ENCODE measurements at places on chromosomes 12 and 14.

GRCh38 chr12:124194264-124194892, 100.5 kb upstream of the RFLNA start:
- DNase-seq, result no peak

DNA sequence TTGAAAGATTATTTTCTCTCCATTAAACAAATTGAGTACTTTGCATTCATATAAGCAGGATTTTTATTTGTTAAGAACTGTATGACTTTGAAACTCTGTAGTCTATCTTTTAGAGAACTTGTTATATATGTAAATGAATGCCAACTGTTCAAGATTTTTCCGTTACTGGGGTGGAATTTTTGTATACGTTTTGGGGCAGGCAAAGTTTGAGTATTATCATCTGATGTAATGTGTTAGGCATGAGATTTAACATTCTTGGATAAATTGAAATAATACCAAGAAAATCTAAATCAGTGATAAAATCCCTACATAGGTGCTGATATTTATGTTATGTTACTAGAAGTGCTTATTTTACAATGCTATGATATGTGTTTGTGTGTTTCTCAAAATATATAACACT, 8.4 kb downstream of the CNOT2 start:
- no peak for DNase-seq

- no peak for DNase-seq
Measured at GRCh38 chr12:52370926-52371608, 3.8 kb upstream of the KRT85 start.

DNA sequence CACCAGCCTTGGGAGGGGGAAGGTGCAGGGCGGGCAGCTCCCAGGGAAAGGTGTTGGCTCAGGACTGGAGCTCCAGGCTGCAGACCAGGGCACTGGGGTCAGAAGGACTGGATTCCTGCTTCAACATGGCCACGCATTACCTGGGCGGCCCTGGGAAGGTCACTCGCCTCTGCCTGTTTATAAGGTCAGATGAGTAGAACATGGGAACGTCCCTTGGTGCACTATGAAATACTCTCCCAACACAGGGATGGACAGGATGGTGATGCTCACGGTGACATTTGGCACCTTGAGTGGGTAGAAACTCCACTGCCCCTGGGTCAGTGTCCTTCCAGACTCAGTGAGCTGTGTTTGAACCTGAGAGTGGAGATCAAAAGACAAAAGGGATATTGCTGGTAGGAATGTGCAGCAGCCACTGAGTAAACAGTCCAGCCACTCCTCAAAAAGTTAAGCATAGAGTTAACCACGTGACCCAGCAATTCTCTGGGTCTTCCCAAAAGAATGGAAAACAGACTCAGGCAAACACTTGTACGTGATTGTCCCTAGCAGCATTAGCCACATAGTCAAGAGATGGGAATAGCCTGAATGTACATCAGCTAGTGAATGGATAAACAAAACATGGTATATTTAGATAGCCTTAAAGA, 9.1 kb upstream of the BDKRB2 start:
- DNase-seq, result no peak

DNA sequence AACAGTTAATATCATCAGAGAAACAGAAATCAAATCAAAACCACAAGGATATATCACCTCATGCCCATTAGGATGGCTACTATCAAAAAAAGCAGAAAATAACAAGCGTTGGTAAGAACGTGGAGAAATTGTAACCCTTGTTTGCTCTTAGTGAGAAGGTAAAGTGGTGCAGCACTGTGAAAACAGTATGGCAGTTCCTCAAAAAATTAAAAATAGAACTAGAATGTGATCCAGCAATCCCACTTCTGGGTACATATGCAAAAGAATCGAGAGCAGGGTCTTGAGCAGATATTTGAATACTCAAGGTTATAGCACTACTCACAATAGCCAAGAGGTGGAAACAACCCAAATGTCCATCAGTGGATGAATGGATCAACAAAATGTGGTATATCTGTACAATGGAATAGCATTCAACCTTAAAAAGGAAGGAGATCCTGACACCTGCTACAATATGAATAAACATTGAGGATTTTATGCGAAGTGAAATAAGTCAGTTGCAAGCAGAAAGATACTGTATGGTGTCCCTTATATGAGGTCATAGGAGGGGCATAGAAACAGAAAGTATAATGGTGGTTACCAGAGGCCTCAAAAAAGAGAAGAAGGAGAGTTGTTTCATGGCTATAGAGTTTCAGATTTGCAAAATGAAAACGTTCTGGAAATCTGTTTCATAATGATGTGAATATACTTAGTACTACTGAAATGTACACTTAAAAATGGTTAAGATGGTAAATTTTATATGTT, 131.0 kb upstream of the EEA1 start:
- no peak for DNase-seq

DNA sequence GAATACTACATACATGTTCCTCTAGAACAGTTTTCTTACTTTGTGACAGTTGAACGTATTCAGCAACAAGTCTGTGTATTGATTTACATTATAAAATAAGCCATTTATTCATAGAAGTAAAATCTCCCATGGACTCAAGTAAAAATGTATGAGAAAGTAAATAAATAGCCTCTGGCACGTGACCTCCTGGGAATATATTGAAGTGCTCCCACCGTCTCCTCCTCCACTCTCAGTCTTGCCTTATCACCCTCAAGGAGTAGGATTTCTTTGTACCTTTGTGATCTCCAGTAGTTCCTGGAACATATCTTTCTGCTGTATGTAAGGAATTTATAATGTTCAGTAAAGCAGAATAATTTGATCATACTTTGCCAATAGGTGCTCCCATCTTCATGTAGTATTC, 90.9 kb downstream of the DIP2B start:
- DNase-seq, result no peak

- no peak for DNase-seq
Measured at GRCh38 chr12:108559007-108559655, 1.8 kb downstream of the SART3 start.

- no peak for DNase-seq
Measured at GRCh38 chr12:28780096-28780495, 369.0 kb upstream of the FAR2 start.

DNA sequence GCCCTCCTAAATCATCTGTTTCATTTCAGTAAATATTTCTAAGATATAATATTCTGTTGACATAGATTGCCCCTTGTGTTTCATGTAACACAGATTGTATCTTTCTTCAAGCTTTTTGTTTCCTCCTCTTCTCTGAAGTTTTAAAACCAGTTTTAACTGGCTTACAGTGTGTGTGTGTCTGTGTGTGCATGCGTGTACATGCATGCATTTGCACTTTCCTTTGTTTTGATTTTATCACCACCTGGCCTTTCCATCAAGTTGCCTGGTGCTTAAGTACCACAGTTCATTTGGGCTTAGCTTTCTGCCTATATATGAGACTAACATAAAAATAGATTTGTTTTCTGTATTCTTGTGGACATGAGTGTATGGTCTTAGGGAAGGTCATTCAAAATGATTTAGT, 31.9 kb downstream of the ETNK1 start:
- DNase-seq, result no peak

GRCh38 chr12:95440401-95440800, 33.6 kb upstream of the METAP2 start:
- no peak for DNase-seq

DNA sequence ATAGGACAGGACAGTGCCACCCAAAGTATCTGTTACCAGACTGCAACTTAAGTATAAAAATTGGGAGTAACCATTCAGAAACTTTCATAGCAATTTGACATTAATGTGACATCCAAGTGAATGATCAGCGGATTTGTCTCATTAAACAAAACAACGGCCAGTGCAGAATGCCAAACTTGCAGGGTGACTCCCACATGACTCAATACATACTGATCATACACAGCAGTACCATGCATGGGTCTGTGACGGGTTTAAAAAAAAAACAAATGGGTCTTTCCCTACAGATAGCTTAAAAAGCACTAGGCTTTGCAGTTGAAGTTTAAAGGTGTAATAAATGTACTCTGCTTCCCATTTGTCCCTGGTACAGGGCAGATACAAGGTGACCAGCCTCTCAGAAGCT, 116.6 kb downstream of the SLC35F4 start:
- DNase-seq, result no peak

DNA sequence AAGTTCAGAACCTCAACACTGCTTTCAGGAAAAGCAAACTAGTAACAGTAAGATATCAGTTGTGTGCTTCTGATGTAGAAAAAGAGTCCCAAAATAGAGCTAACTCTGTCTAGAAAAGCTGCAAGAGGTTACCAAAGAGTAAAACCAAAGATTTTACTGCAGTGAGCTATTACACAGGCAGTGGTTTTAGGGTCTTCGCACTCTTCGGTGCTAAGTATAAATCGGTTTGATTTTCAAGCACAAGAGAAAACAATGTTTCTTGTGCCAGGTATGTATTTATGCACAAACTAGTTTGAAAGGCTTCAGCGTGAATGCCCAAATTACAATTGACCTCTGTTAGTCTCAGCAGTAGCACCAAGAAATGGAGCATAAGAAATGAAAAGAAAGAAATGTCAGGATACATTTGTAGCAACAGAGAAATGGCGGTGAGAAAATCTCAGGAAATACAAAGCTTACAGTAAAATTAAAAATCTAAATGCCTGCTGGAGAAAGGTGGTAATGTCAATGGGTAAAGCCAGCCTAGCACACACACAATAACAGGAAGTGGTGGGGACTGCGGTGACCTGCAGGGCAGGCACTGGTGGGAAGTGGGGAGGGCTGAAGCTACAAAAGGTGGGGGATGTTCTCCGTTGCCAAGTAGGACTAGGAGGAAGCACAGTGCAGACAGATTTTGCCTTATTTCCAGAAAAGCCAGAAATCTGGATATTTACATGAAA, 18.0 kb upstream of the DYRK2 start:
- DNase-seq, result peak; percentile 60

GRCh38 chr12:113409462-113410124, 5.9 kb upstream of the SDS start:
- no peak for DNase-seq

- no peak for DNase-seq
Measured at GRCh38 chr12:27513155-27513824, 10.7 kb upstream of the PPFIBP1 start.

- DNase-seq, result no peak
Measured at GRCh38 chr12:84638811-84639368, 273.7 kb downstream of the SLC6A15 start.

DNA sequence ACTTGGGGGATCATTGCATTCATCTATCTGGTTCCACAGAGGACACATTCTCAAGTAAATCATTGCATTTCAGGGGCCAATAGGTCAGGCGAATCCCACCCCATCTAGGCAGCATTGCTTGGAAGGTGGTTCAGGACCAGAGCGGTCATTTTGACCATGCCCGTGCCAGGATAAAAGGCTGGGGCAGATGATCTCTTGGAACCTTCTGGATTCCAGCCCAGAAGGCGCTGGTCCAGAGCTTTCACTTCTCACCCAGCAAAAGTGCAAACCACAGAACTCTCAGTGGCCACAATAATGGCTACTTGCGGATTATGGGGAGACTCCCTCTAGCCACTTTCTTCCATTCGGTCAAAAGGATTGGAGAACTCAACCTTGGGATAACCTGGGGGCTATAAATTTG, 595 bp upstream of the KRT85 start:
- DNase-seq, result no peak

- DNase-seq, result no peak
Measured at GRCh38 chr12:84912198-84913128, at the start of gene SLC6A15. SLC6A15 (minus strand) TSS chr12:84912799; CDS start chr12:84892120, 20,679 bp downstream.

All from stimulated activated CD8-positive, alpha-beta memory T cell treated with anti-CD3 and anti-CD28 coated beads, Interleukin-15, amount 100 ng/mL, for 4 hours (primary cell).